ENCODE measurements at places on chromosomes 4 and X.

- DNase-seq: no peak
These were observed 42.1 kb downstream of the SCML1 start for GRCh38 chrX:17779434-17779833.

- no peak for DNase-seq
These were observed 357.2 kb upstream of the FAM241A start for GRCh38 chr4:111788099-111788498.

GRCh38 chrX:16587836-16588235 is 62.1 kb upstream of the S100G start:
- DNase-seq: no peak

DNA sequence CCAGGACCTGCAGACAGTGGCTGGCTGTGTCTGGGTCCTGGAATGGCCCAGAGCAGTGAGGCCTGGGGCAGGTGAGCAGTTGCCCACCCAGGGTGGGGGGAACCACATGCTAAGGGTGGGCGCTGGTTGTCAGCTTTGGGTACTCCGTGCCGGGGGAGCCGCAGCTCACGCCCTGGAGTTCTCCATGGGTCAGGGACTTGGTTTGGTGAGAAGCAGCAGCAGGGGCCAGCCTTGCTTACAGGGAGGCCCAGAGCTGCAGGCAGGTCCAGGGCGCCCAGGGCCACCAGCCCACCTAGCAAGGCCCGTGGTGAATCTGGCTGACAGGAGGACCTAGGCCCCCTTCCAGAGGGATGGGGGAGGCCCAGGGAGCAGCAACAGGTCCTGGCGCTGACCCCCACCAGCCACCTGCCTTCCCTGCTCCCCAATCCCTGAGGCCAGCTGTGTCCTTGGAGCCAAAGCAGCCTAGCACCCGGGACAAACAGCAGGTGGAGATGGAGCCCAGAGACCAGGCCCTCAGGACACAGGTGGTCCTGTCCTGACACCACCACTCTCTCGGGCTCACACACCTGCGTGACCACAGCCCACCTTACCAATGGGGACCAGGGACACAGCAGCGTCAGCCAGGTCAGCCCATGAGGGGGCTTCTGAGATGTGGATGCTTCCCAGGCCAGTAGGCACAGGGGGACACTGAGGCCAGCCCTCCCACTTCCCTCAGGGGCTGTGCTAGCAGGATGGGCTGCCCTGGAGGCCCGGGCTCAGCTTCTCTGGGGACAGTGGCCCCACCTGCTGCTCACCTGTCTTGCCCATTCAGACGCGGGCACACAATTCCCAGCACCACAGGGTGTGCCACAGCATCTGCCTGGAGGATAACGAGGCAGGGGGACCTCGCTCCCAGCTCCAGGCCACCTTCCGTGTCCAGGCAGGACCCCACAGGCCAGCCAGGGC is 3.5 kb downstream of the MXD4 start:
- peak; percentile 14 for DNase-seq

GRCh38 chr4:21139327-21139726 is 439.1 kb downstream of the PACRGL start:
- no peak for DNase-seq

GRCh38 chr4:142285222-142285583 is 560.9 kb downstream of the INPP4B start:
- DNase-seq: no peak

DNA sequence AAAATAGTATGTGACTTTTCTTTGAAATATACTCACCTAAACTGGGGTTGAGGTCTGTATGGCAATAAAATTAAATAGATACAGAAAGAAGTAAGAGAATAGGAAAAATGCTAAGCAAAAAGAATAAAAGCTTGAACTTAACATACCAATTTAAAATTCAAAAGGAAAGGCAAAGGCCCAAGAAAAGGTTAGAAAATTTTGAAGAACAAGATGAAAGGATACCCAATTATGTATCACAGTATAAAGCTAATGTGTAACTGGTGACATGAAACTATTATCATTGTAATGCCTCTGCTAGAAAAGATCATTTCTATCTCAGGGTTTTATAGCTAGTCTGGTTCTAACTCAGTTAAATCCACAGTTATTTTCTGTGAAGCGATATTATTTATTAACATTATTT is 99.1 kb downstream of the PDLIM5 start:
- DNase-seq: no peak

DNA sequence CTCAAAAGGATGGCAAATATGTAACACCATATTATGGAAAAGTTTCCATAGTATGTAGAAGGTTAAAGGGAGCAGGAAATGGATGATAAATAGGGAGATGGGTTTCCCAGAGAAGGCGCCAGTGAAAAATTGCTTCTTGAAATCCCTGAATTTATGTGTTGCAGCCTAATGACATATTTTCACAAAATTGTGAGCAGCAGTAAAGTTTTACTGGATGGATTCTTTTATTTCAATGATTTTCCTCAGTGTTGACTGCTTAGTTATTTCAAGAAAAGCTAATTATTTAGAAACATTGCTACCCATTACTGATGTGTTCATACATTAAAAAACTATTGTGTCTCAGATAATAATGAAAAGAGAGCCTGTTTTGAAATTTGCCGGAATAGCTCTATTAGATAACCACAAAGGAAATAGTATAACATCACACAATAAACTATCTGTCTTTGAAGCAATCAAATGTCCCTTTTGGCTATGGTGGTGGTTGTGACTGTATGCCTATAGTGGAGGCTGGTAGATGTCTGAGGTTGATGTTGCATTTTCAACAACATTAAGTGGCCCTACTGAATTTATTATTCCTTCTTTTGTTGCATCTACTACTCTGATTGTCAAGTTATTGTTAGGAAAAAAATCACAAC is 169.9 kb upstream of the HAND2 start:
- DNase-seq: no peak

DNA sequence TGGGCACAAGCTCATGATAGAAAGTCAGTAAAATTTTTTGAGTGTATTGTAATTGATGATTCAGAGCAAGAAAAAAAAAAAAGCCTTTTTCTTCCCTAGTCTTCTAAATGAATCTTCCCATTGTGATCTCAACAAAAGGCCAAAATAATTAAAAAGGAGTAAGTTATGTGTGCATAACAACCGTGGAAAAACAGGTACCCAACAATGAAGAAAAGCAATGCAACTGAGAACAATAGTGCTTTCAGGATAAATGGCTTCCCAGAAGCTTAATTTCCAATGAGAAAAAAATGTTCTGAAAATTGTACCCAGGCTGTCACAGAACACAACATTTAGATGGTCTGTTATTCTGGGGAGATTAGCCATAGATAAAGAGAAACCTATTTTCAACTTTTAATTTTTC is 399.0 kb upstream of the AGA start:
- DNase-seq: no peak

DNA sequence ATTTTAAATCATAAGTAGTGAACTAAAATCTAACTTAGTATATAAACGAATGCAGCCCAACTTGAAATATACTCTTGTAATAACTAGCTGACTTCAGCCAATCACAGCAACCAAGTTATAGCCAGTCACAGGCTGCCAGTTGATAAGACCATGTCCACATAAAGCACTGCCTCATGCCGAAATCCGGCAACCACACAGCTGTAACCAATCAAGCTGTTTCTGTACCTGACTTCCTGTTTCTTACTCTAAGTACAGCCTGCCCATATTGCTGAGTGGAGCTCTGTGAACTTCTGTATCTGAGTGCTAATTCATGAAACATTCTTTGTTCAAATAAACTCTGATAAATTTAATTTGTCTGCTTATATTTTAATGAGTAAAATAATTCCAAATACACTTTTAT is 805.3 kb upstream of the EPHA5 start:
- no peak for DNase-seq

DNA sequence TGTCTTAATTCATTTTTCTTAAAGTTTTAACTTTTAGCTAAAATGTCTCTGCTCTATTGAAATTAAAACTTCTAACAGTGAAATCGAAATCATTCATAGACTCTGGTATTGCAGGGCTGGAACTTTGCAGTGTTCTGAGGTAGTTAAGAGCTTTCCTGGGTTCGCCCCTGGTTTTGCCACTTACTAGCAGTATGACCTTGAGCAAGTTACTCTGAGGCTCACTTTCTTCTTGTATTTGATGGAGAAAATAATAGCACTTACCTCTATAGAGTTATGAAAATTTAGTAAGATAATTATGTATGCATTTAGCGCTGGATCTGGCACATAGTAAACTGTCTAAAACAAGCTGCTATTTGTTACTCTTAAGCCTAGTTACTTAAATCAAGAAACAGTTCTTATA is 1.7 kb downstream of the SLAIN2 start:
- no peak for DNase-seq

GRCh38 chr4:59094505-59094904 is 1984.3 kb upstream of the IGFBP7 start:
- DNase-seq: no peak

DNA sequence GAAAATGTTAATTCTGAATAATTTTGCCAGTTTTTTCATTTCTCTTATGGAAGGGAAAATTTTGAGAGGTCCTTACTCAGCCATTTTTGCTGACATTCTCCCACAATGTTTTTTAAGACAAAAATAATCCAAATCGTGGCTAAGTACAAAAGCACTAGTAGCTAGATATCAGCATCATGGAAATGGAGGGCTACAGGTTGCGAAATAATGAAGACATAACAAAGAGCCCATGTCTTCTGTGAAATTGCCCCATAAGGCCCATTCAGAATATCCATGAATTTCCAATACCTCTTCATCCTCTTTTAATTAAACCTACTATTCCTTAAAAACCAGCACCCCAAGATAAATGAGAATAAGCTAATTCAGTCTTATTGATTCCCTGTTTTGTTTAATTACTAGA is 107.4 kb downstream of the HNRNPD start:
- no peak for DNase-seq

GRCh38 chr4:146442801-146443200 is 78.9 kb downstream of the SLC10A7 start:
- no peak for DNase-seq

GRCh38 chrX:73877687-73878086 is 314.7 kb downstream of the CHIC1 start:
- DNase-seq: no peak

- DNase-seq: no peak
These were observed 32.6 kb downstream of the BEND4 start for GRCh38 chr4:42119886-42120285.

DNA sequence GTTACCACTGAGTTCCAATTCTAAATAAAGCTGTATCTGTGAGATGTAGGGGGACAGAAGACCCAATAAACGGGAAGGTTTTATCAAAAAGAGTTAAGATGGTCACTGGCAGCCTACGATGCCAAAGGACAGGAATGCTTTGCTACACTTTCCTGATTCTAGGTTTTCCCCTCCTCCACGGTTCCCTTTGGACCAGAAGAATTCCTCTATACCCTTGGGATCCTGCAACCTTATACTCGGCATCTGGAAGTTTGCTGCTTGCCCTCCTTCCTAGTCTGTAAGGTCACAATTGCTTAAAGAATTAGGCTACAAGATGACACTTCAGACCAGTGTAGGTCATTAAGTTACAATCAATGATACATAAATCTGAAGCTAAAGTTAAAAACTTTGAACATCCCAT is 64.3 kb downstream of the SCML2 start:
- DNase-seq: no peak

DNA sequence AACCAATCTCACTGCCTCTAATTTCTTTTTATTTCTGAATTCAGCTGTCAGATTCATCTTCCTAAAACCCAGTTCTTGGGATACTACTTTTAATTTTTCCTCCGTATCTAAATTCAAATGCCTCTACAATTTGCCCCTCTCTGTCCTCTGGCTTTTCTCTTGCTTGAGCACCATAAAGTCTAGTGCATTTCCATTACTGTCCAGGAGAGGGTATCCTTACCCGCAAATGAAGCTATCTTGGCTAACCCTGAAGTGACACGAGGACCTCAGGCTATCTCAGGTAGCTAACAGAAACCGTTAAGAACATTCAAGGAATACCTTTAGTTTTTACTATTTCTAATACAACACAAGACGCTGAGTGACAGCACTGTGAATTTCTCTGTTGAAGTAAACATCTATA is 49.4 kb upstream of the PRR32 start:
- DNase-seq: no peak

DNA sequence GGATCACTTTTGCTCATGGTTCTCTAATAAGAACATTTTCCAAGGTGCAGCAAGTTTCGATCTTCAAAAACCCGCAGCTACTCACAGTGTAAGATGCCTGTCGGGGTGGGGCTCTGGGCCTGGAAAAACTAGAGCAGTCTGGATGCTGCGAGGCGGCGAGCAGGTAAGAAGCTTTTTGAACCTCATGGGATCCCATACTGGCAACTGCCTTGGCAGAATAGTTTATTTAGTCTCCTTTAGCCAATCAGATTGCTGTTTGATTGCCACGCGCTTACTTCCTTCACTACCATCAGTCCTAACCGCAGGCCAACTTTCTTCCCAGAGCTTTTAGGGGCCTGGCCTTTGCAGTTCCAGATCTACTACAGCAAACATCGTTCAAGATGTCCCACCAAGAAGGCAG is 61.3 kb upstream of the MAGEB10 start:
- DNase-seq: no peak

GRCh38 chr4:125594056-125594602 is 279.4 kb downstream of the FAT4 start:
- DNase-seq: no peak

DNA sequence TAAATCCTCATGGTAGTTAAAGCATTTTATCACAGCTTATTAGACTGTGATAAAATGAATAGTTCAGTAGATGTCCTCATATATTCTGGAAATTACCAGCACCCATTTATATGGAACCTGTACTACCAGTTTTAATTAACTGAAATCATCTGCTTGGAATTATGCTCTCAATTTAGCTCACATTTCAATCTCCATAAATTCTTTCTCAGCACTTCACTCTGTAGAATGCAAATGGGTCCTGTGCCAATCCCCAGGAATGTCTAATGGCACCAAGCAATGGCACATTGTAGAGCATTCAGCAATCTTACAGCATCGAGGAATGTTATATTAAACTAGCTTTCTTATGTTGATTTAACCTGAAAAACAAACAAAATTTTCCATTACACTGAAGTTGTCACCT is 355.1 kb downstream of the PDHA2 start:
- no peak for DNase-seq

GRCh38 chr4:125060376-125060775 is 254.4 kb upstream of the FAT4 start:
- no peak for DNase-seq

GRCh38 chrX:39983715-39984114 is 114.0 kb downstream of the BCOR start:
- DNase-seq: no peak

- DNase-seq: no peak
These were observed 1.4 kb downstream of the SEL1L3 start for GRCh38 chr4:25861280-25861950.

DNA sequence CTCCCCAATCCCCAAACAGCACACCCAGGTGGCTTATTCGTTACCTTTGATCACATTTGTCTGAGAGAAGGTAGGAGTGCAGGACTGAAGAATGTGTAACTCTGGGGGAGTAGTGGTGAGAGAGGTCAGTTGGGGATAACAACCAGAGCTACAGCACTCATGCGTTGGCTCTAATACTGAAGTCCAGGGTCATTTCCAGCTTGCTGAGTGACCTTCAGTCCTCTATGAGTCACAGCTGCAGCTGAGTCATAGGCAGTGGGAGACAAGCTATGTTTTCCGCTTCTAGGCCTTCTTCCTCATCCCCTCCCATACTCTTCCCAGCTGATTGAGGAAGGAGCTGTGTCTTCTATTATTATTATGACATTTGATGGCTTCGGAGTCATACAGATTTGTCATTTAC is 31.6 kb upstream of the CT47C1 start:
- DNase-seq: peak; percentile 31

Data from left ventricle myocardium inferior (tissue), 1 donor.